ENCODE measurements at places on chromosomes 7 and 10. TPM values are rescaled to one million over a fixed set of nuclear protein-coding genes. Genes with fewer than 3 reads are reported as not detected.

DNA sequence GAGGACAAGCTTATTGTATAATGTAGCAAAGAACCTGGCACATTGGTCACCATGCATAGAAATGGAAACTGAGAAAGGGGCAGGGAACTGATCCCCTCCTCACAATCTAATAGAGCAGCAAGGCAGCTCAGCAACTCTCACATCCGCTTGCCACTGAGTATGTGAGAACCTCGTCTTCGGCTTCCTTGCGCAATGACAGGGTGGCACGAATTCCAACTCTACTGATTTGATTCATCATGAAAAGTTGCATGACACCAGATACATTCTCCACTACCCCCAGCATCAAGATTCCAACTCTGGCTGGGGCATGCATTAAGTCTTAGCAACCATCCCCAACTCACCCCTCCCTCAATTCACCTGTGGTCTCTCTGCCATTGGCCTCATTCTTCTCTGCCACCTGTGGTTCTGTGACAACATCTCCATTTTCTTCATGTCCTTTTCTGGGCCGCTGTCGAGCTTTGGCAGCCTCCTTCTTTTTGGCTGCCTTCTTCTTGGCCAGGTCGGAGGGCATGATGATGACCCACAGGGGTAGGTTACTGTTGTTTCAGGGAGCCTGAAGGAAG is 976 bp downstream of the ABCF2 start:
- no peak for DNase-seq

GRCh38 chr7:44415510-44415909 is 74.9 kb downstream of the NUDCD3 start:
- no peak for DNase-seq

- no peak for DNase-seq
These were observed 140.4 kb upstream of the RHEB start for GRCh38 chr7:151660141-151660540.

DNA sequence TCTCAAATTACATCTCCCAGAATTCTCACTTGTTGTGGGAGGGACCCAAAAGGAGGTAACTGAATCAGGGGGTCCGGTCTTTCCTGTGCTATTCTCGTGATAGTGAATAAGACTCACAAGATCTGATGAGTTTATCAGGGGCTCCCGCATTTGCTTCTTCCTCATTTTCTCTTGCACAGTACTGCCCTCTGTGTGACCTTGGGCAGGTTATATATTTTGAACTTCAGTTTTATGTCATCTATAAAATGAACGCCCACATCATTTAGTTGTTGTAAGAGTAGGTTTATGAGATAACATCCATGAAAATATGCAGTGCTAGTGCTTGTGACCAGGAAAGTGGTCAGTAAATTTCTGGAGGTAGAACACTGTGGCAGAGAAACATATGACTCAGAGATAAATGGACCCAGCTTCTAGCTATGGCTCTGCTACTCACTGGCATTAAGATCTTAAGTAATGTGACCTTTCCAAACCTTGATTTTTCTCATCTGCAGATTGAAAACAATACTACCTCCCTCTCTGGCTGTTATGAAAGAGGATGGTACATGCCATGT is 44.3 kb downstream of the SCRN1 start:
- DNase-seq = no peak

DNA sequence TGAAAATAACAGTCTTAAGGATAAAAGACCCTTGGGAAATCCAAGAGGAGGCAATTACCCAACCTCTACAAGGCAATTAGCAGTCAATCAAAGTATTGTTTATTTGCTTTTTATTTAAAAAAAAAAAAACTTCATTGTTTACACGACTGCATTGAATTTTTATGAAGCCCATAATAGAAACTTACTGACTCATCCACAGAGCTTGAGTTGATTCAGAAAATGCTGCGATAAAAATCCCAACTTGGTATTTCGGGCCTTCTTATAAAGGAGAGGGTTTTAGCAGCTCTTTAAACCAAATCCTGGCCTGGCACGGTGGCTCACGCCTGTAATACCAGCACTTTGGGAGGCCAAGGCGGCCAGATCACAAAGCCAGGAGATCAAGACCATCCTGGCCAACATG is 69.2 kb upstream of the PALS2 start:
- DNase-seq = no peak

DNA sequence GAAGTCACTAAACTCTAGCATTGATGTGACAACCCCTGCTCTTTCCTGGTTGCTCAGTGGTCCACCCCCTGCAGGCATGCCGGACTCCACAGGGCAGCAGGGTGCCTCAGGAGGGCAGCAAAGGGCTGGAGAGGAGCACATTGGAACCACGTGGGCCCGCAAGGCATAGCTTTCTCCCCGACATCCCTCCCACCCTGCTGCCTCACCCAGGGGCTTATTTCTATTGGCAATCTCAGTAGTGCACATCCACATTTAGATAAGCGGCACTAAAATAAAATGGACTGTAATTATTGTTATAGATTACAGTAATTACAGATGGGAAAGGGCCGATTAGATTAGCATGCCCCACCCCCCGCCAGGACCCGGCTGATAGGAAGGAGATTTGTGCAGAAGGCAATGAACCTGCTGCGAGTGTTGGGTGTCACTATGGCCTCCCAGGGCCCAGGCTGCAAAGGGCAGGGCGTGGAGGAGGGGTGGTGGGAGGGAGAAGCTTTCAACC is 580.1 kb downstream of the GRID1 start:
- peak; percentile 60 for DNase-seq

DNA sequence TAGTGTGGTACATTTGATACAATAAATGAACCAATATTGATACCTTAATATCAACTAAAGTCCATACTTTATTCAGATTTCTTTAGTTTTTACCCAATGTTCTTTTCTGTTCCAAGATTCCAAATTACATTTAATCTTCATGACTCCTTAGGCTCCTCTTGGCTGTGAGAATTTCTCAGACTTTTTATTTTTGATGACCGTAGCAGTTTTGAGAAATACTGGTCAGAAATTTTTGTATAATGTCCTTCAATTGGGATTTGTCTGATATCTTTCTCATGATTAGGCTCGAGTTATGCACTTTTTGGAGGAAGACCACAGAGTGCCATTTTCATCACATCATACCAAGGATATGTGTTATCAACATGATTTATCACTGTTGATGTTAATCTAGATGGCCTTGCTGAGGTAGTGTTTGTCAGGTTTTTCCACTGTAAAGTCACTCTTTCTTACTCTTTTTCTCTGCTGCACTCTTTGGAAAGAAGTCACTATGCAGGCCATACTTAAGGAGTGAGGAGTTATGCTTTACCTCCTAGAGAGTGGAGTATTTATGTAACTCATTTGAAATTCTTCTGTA is 12.9 kb upstream of the ENTPD1 start:
- DNase-seq = no peak

- DNase-seq = no peak
These were observed 102.6 kb upstream of the TBX20 start for GRCh38 chr7:35356495-35356894.

- DNase-seq = no peak
These were observed 110.2 kb downstream of the ELAPOR2 start for GRCh38 chr7:86949052-86949778.

DNA sequence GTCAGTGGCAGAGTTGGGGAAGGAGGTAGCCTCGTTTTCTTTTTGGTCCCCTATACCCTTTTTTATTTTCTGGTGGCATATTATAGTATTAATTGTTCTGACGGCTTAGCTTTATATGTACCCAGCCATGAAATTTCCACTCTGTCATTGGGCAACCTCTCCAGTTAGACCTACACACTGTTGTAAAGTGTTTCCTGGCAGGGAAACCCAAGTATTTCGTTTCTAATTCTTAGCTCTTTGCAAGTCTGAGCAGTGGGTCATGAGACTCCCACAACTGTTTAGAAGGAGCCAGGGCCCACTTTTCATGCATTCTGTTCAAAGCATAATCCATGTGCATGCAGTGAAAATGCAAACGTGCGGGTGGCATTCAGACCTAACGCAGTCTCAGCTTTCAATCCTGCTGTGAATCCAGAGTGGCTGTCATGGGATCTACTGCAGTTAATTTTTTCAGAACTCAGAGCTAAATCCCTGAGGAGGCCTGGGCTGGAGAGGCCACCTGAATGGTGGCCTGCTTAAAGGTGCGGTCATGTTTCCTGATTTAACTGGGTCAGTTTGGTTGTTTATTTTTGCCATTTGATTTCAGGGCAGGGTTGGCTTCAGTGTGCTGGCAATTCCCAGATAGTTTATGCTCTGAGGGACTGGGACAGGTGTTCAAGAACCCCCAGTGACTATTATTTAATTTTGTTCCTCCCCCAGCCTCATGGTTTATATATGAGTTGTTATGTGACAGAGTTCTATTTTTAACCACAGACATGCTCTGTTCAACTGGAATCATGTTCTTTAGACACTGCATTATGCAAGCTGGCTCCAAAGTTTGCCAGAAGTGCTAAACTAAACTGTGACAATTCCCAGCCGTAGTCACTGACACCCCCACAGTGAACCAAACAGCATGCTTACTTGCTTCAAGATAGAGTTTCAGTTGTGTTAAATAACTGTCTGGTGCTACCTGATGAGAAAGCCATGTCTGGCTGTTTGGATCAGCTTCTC is 27.4 kb upstream of the SYPL1 start:
- no peak for DNase-seq

NUDCD3 gene
- total RNA-seq = 83.9 TPM

GRM3 gene
- total RNA-seq = 1.5 TPM

Measured in WTC11 (cell line).